ENCODE measurements at places on chromosomes 12 and 14.

DNA sequence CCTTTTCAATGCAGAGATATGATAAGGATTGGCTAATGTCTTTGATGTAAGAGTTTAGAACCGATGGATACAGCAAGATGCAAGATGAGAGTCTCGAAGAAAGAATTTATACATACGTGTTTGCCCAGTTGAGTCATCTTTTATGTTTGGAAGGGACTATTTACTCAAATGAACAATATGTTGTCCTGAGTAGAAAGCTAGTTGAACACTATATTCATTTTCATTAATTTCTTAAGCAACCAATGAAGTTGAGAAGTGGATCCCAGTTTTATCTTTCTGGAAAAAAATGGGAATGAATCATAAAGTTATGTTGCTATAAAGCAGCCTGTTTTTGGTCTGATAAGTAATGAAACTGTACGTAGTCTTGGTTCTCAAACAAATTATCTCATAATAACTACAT, 1431.7 kb upstream of the FLRT2 start:
- no peak for DNase-seq

DNA sequence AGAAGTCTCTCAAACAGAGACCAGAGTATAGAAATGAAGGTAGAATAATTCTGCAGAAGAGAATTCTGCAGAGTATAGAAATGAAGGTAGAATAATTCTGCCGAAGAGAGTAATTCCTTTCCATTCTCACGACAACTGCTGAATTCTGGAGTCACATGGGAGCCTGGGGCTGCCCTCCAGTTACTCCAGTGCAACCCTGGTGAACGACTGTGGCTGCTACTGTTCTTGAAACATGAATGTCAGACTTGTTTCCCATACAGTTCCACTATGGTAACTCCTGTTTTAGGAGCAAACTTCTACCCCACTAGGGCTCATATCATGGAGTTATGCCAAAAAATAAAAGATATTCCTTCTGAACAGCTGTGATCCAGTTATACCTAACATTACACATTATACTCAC, 164.4 kb downstream of the KICS2 start:
- no peak for DNase-seq

DNA sequence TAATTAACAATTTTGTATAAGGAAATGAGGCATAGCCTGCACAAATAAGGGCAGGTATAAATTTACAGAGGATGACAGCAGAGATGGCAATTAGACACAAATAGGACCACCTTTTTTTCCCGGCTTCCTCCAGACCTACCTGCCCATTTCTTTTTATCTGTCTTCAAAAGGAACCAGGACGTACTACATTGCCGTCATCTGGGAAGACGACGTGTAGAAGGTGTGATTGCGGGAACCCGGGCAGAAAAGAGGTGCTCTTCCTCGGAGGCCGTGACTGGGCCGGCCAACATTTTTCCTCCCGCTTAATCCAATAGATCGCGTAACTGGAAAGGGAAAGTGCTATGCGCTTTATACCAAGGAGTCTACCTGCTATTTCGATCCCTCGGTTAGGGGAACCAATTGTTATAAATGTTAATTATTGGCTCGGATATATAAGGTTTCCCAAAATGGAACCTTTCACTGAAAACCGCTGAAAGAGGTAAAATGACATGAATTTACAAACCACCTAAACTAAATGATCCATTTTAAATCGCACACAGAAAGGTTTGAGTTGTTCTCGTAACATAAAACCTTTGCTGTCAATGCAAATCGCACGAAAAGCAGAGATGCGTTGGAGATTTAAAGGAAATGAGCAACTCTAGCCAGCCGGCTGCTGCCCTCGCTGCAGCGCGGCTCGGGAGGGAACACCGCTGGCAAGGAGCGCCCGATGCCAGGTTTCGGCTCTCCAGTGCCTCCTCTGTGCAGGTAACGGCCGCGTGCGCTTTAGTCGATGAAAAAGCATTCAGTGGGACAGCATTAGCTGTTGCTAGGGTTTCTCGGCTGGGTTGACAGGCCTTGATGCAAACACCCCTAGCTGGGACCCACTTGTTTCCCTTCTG, 2.8 kb upstream of the SIX1 start:
- no peak for DNase-seq

DNA sequence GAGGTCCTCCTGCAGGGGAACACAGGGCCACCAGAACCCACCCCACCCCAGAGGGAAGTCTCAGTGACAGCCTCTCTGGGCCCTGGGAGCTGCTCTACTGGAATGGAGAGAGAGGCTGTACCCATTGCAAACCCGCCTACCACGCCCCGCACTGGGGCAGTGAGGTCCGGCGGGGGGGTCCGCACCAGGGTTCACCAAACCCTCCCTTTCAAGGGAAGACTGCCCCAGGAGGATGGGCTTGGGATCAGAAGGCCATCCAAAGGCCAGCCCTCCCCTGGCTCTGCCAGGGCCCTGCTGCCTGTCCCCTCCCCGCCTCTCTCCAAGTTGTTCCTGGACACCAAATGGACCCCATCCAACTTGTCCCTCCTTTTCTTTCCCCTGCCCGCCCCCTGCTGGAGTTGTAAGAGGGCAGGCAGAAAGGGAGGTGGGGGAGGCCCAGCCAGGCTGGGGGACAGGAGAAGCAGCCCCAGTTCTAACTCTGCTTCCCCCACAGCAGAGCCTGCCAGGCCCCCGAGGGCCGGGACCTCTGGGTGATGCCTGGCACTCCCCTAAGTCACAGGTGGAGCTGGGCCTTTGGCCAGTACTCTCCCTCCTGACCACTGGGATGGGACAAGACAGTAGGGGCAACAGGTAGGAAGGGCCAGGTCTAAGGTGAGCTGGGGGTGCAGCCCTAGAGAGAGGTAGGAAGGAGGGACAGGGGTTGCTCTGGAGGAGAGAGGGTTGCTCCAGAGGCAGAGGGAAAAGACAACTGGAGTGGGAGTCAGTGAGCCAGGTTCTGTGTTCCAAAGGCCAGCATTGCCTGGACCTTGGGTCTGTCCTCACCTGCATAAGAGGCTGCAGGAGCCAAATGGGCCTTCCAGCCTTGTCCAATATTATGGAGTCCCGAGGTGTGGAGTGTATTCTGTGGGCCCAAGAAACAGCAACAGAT, 3.2 kb upstream of the DIO3 start:
- no peak for DNase-seq

DNA sequence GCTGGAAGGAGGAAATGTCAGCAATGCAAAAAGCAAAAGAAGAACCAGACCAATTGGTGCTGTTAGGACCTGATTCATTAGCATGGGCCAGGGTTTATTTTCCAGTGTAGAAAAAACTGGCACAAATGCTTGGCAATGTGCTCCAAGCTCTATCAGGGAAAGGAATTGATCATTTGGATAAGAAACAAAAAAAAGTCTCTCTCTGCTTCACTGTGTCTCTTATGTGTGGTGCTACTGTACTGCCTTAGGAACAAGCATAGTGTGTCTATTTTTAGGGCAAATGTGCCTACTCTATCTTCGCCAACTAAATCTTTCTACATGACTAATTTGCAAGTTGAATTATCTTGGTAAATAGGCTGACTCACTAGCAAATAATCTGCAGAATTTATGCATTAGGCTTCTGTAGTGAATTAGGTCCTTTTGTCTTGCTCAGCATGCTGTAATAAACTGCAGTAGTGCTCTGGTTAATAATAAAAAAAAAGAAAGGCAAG, 236.7 kb downstream of the MDGA2 start:
- DNase-seq = no peak

DNA sequence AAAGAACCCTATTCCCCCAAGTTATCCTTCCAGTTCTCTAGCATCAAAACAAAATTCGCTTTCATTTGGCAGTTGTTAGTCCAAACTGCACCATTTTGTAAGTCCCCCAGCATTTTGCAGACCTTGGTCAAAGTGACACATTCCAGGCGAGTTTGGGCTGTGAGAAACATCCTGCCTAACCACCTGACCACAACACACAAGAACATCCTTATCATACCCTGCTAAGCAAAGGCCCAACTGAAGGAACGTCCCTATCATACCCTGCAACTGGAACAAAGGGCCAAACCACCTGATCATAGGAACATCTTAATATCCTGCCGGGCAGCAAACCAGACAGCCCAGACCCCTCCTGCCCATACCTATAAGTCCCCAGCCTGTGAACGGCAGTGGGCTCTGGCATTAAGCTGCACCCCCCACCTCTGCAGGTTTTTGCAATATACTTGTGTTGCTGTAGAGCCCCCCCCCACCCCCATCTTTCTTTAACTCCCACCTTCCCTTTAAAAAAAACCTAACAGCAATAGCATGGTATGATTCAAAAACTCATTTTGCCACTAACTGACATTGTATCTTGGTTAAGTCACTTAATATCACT, 2.7 kb downstream of the PCNX4 start:
- DNase-seq = no peak

DNA sequence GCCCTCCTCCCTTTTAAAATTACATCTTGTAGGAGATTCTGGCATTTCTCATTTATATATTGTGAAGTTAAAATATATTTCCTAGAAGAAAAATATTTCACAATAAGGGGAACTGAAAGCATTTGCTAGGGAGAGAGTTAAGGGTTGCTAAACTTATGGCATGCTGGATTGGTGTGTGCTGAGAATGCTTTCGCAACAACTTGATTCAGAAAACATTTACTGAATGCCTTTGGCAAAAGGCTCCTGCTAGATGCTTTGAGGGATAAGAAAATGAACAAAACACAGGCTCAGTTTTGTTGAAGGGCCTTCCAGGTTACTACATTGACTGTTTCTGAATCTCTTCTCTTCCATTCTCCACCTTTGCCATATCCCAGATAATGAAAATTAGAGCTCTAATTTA, 67.5 kb downstream of the DIP2B start:
- no peak for DNase-seq

- no peak for DNase-seq
Measured at GRCh38 chr14:88045705-88046104, 40.8 kb downstream of the GPR65 start.

DNA sequence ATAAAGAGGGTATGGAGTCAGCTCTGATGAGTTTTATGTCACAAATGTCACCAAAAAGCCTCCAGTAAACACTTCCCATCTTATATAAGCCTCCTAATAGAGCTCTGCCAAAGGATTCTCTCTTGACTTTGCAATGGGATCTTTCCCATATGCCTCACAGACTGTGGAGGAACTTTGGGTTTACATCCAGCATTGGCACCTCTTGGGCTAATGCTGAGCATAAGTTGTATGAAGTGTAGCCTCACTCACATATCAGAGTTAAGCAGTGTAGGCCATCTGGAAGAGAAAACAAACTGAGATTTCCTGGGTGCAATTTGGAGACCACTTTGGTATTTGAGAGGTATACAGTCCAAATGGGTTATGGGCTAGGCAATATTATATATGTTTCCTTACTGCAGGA, 24.9 kb downstream of the EGLN3 start:
- DNase-seq = no peak

DNA sequence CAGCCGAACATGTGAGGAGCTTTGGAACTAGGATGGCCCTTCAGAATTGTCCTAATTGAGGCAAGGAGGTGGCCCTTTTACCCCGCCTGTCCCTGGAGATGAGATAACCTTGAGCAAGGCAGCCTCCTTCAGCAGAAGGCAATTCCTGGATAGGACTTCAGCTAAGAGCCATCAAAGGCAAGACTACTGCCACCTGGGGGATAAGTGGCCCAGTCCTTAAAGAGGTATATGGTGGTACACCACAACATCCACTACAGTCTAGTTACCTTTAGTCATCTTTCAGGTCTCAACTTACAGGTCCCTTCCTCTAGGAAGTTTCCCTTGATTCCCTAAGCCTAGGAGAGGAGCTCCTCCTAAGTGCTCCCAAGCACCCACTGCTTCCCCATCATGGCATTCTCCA, 204.2 kb upstream of the CDKN3 start:
- DNase-seq = no peak

- DNase-seq = no peak
Measured at GRCh38 chr12:3071107-3071506, 6.1 kb upstream of the TSPAN9 start.

DNA sequence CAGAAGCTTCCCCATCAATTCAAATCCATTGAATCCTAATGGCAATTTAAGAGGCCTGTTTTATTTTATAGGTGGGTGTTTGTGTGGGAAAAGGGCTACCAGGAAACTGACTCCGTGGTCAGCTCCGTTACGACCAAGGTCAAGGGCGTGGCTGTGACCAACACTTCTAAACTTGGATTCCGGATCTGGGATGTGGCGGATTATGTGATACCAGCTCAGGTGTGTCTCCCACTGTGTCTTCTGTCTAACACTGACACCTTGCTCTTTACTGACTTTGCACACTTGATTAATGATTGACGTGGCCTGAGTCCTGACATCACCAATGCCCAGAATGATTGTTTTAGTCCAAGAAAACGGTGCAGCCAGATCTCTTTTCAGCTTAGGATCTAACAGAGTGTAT, 7.1 kb downstream of the P2RX4 start:
- DNase-seq = no peak

GRCh38 chr12:84166812-84167211, 745.8 kb downstream of the SLC6A15 start:
- DNase-seq = no peak

DNA sequence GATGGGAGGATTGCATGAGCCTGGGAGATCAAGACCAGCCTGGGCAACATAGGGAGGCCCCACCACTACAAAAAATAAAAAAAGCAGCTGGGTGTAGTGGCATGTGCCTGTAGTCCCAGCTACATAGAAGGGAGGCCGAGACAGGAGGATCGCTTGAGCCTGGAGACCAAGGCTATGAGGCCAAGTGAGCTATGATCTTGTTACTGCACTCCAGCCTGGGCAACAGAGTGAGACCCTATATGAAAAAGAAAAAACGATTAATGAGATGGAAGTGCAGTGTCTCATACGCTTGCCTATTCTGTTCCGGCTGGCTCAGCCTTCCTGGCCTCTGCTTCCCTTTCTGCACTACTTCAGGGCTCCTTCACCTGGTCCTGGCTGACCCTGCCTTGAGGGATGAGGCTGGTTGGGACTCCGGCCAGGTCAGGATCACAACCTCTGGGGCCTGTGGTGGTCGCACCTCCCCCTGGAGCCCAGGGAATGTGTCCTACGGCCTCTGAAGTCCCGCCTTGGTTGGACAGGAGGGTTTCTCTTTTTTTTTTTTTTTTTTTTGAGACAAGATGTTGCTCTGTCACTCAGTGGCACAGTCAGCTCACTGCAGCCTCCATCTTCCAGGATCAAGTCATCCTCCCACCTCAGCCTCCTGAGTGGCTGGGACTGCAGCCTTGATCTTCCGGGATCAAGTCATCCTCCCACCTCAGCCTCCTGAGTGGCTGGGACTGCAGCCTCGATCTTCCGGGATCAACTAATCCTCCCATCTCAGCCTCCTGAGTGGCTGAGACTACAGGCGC, 10.7 kb downstream of the TEDC1 start:
- no peak for DNase-seq

- DNase-seq = no peak
Measured at GRCh38 chr12:107539196-107539939, 146.2 kb upstream of the PWP1 start.

DNA sequence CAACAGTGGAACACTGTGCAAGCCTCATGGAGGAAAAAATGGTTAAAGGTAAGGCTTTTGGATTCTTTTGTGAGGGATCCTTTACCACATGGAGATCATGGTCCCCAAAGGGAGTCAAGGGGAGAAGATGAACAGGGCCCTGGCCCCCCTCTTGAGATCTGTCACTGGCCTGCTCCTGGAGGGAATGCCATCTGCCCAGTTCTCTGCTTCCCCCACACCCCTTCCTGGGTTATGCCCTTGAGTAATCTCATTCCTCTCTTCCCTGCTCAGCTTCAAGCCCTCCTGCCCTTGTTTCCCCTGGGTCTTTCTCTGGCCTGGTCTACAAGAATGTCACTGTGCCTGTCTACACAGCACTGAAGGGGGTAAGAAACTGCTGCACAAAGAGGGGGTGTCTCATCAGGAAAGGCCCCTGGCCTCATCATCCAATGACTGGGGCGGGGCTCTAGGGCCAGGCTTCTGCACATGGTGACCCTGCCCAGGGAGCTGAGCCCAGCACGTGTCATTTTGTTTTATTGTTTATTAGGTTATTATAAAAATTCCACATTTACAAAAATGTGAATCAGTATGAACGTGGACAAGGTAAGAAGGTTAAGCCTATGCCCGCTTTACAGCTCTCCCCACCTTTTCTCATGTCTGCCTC, 30.3 kb downstream of the PIGH start:
- no peak for DNase-seq

All from left renal pelvis (tissue), 4 donors.